ACHN (cell line): ENCODE measurements at places on chromosomes 7 and 10.

GRCh38 chr10:79179164-79179956 is 110.6 kb downstream of the ZMIZ1 start:
- DNase-seq: no peak

DNA sequence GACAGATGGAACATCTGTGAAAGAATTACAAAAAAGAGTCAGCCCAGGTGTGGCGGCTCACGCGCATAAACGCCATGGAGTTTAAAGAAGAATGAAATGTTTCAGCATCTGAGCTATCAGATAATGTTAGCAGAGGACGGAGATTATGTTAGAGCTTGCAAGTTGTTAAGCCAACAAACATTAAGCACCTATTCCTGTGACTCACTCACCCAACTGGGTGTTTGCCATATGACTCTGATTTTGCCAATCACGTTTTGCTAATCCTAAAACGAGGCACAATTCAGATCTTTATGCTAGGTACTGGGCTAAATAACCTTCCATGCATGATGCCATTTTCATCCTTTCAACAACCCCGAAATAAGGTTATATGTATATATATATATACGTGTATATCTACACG is 29.0 kb upstream of the CCNY start:
- DNase-seq: no peak

DNA sequence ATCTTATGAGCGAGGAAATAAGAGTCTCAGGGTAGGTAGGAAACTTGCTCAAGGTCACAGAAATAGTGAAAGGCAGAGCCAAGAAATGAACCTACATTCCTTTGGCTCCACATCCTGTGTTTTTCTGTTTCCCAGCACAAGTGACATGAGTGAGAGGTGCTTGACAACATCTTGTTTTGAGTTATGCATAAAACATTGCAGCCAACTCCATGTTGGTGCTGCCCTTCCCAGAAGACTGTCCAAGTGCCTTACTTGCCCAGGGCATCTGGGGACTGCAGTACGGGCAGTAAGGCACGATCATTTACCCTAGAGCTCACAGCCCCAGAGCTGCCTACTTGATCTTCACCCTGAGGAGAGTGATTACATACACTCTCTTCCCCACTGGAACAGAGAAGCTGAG is 148.8 kb downstream of the NOC3L start:
- DNase-seq: no peak

GRCh38 chr10:99966306-99966705 is 43.4 kb downstream of the DNMBP start:
- DNase-seq: peak; percentile 89

GRCh38 chr7:6636741-6637543 is at the start of gene ZNF316:
ZNF316 (plus strand) TSS chr7:6637318; CDS start chr7:6642410, 5,092 bp downstream.
- DNase-seq: peak; percentile 68

DNA sequence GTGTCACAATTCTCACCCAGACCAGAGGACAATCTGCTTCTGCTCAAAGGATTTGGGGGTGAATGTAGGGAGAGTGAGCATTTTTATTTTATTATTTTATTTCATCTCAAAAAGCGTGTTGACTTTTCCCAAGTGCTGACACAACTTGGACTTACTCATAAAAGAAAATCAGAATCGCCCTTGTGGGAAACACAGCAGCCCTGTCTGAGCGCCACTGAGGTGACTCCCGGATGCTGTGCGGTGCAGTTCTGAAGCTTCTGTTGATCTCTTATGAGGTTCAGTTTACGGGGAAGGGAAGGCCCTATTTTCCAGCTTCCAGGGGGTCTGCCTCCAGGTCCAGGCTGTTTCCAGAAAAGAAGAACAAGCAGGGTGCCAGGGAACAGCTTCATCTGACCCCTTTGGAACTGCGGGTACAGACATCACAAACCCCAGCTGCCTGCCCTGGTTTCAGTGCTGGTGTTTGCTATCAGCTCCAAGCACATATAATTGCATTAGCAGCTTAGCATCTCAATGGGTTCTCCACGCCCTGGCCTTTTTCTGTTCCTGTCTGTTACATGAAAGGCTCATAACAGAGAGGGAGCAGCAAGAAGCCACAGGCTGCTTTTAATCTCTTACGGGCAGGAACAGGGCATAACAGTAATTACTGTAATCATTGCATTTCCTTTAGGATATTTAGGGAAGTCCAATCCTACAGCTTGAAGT is 52.4 kb downstream of the PARP12 start:
- DNase-seq: no peak

DNA sequence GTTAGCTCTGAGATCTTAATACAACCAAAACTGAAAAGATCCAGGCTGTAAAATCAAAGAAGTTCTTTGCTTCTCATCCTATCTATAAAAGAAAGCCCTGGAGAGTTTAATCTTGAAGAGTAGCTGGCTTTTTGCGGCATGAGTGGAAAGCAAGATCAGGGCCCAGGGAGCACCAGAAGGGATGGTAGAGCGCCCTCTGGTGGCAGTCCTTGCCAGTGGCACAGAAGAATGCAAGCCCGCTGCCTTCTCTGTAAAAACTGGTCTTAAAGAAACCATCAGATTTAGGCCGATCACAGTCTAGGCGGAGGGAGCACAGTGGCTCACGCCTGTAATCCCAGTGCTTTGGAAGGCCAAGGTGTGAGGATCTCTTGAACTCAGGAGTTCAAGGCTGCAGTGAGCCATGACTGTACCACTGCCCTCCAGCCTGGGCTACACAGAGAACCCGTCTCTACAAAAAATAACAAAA is 35.6 kb downstream of the CPN1 start:
- DNase-seq: peak; percentile 78

DNA sequence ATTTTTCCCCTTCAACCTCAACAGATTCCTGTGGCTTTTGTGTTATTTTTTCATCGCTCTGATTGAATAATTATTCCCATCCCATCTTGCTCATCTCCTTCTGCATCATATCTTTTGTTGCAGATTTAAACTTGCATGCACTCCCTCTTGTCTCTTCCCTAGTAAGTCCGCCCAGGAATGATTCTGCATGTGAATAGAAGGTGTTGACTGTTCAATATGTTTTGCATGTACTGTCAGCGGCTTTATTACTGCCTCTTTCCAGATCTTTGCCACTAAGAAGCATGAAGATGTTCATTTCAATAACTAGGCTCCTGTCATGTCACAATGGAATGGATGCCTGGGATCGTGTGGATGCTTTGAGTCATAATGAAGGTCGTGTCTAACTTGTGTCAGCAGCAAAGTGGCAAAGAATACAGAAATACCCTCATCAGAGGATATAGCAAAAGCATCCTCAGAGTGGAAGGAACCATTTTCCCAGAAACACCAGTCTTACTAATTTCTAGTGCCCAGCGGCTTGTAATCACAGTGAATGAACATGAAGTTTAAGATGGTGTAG is 62.6 kb upstream of the SEM1 start:
- DNase-seq: no peak

DNA sequence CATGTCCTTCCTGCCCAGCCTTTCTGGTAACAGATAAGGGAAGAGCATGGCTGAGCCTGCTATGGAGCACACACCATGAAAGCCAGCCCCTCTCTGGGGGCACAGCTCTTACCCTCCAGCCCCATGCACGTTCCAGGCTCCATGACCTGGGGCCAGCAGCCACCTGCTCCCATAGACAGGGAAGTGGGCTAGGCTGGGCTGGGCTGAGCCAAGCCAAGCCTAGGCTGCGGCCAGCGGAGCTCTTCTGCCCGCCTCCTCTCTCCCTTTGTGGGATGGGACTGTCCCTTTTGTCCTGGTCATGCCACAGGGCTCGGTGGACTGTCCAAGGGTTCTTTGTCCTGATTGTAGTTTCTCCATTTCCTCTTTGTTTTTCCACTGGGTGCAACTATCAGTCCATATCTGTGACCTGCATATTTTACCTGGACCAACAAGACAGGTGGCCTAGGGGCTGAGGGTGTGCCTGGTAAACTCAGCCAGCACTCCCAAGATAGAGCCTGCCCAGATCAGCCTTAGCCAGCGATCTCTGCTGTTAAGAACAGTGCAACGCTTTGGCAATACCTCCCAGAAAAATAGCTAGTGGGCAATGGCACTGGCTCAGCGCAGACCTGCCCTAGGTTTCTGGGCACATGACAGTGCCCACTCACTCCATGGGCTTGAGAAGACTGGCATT is 97.2 kb upstream of the BTBD16 start:
- no peak for DNase-seq

DNA sequence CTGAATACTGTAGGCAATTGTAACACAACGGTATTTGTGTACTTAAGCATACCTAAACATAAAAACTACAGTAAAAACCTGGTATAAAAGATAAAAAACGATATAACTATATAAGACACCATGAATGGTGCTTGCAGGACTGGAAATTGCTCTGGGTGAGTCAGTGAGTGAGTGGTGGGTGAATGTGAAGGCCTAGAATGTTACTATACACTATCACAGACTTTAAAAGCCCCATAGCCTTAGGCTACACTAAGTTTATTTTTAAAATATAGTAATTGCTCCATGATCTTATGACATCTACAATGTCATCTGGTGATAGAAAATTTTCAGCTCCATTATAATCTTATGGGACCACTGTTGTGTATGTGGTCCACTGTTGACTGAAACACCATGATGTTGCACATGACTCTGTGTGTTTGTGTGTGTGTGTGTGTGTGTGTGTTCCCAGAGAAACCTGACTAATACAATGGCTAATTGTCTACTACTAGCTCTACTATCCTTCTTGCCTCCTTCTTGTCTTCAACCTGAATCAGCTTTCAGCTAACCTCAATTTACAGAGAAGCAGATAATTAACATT is 27.6 kb upstream of the PRPF18 start:
- no peak for DNase-seq

DNA sequence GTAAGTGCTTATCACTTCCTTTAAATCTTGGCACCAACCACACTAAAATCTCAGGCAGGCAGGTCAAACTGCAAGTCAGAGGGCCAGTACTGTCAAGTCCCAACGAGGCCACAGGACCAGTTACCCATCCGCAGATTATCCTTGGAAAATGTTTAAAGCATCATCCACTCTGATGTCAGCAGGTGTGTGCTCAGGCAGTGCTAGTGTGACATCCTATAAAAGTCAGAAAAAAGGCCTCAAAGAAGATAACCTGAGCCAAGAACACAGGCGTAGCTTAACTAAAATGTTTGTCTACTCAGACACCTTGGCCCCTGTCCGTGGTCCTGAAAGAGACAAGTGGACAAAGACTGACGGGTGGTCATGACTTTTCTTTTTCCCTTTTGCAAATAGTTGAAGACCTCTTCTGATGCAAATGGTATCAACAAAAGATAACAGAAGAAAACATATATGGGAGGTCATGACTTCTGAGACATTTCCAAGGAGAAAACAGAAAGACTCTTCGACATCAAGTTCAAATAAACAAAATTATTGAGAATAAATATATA is 309.3 kb downstream of the KCNMA1 start:
- peak; percentile 58 for DNase-seq

GRCh38 chr10:75461672-75462649 is 30.5 kb downstream of the LRMDA start:
- DNase-seq: no peak

DNA sequence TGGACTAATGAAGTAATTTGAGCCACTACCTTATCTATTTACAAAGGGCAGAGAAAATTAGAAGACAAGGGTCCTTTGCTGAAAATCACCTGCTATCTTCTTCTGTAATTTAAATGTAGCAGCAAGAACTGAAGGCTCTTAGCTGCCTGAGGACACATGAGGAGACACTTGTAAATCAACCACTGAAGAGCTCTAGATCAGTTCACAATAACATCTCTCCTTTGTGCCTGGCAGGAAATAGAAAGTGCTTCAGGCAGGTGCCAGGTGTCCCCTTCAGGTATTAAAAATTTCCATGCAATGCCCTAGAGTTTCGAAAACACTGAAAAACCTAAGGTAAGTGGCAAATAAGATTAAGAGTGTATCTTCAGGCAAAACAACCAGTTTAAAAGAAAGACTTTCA is 474.6 kb downstream of the GRM8 start:
- DNase-seq: no peak
